Endothelial cell (in vitro differentiated cells): ENCODE measurements at places on chromosomes 13 and 19.

DNA sequence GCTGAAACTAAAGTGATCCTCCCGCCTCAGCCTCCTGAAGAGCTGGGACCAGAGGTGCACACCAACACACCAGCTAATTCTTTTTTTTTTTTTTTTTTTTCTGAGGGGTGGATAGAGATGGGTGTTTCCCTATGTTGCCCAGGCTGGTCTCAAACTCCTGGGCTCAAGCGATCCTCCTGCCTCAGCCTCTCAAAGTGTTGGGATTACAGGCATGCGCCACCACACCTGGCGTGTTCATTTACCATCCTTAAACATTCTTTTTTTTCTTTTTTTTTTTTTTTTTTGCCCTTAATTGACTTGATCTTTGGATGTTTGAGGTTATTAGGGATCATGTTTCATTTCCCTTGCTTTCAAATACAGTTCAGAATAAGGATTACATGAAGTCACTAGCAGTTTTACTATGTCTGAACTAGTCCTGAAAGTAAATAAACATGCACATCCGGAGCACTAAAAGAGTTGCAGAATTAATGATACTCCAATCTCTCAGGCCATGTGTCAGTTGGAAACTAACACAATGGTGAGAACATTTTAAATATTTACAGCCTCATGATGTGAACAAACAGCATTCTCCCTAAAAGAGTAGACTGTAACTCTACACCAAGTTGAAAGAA, 10.2 kb downstream of the UTP14C start:
- no peak overlapping the region for H3K4me3 ChIP-seq
- peaks cover 17% of the 10 kb centered on the region for H3K36me3 ChIP-seq
- DNase-seq: no peak
- no peak overlapping the region for H3K27ac ChIP-seq

GRCh38 chr13:33711436-33711835, 106.5 kb upstream of the RFC3 start:
- H3K36me3 ChIP-seq: no peaks in the 10 kb centered on the region
- no peak for DNase-seq
- peaks cover 3% of the 10 kb centered on the region for H3K4me1 ChIP-seq
- H3K4me3 ChIP-seq: no peak overlapping the region
- H3K27me3 ChIP-seq: peaks cover 1% of the 10 kb centered on the region

- DNase-seq: no peak
- H3K4me1 ChIP-seq: peaks cover 21% of the 10 kb centered on the region
- H3K4me3 ChIP-seq: no peak overlapping the region
Observed at GRCh38 chr13:41008349-41008980, 10.7 kb downstream of the ELF1 start.

GRCh38 chr13:62088165-62088564, 672.5 kb upstream of the PCDH20 start:
- H3K27ac ChIP-seq: no peak overlapping the region
- no peak for DNase-seq
- H3K27me3 ChIP-seq: no peaks in the 10 kb centered on the region
- no peak overlapping the region for H3K4me3 ChIP-seq
- H3K36me3 ChIP-seq: no peaks in the 10 kb centered on the region

- peaks cover 4% of the 10 kb centered on the region for H3K27me3 ChIP-seq
- no peak overlapping the region for H3K27ac ChIP-seq
- H3K4me3 ChIP-seq: no peak overlapping the region
- DNase-seq: no peak
- H3K36me3 ChIP-seq: no peaks in the 10 kb centered on the region
Observed at GRCh38 chr13:43364210-43365038, 341.0 kb downstream of the DNAJC15 start.

- no peak overlapping the region for H3K27ac ChIP-seq
- H3K4me1 ChIP-seq: no peaks in the 10 kb centered on the region
- no peak overlapping the region for H3K4me3 ChIP-seq
- H3K36me3 ChIP-seq: peaks cover 3% of the 10 kb centered on the region
- DNase-seq: no peak
Observed at GRCh38 chr13:112179421-112179820, 112.5 kb downstream of the SOX1 start.

- no peak overlapping the region for H3K4me3 ChIP-seq
- peak; percentile 31 for DNase-seq
- H3K27ac ChIP-seq: peak overlapping the region; percentile 20
- H3K27me3 ChIP-seq: peaks cover 6% of the 10 kb centered on the region
- no peaks in the 10 kb centered on the region for H3K36me3 ChIP-seq
Observed at GRCh38 chr13:77779552-77780272, 82.2 kb downstream of the SLAIN1 start.

DNA sequence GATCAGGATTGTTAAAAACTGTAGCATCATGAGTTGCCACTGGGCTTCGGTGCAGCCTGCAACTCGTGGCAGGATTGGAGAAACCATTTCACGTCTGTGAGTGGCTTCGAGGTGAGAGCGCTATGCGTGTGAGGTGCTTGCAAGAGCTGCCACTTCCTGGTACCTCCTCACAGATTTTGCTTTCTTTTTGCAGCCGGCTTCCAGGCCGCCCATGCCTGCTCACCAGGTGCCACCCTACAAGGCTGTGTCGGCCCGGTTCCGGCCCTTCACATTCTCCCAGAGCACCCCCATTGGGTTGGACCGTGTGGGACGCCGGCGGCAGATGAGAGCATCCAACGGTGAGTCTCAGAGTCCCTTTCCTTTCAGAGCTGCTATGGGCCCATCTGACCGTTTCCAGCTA, 57.9 kb upstream of the C1QTNF9 start:
- H3K4me3 ChIP-seq: no peak overlapping the region
- DNase-seq: no peak
- no peak overlapping the region for H3K27ac ChIP-seq
- peaks cover 3% of the 10 kb centered on the region for H3K4me1 ChIP-seq
- peaks cover 7% of the 10 kb centered on the region for H3K36me3 ChIP-seq

DNA sequence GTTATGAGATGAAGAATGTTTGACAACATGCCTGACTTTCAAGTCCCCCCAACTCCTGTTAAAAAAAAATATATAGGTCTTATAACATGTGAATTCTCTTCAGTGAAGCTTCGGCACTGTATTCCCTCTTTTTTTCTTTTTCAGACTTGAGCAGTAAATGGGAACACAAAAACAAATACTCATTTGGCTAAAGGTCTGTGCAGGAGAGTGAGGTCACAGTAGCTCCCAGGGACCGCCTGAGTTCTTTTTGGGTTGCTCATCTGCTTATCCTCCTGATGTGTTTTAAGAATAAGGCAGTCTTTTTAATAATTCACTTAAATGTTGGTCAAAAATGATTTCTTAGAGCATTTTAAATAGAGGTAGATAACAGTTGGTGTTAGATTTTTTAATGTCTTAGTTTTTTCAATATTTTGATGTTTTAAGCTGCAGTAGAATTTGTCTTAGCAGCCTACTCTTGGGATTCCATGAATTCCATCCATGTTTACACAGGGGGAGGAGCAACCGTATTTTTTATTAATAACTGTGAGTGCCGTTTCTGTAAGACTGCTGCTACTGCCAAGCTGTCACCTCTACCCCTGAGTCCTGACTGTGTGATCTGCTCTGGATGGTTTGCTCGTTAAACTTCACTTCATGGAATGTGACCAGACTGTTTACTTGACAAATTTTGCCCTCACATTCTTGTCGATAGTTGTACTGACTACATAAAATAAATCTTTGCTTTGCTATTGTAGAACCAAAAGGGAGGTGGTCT, 14.9 kb downstream of the HNRNPM start:
- H3K27me3 ChIP-seq: no peaks in the 10 kb centered on the region
- peaks cover 10% of the 10 kb centered on the region for H3K4me1 ChIP-seq
- DNase-seq: no peak

DNA sequence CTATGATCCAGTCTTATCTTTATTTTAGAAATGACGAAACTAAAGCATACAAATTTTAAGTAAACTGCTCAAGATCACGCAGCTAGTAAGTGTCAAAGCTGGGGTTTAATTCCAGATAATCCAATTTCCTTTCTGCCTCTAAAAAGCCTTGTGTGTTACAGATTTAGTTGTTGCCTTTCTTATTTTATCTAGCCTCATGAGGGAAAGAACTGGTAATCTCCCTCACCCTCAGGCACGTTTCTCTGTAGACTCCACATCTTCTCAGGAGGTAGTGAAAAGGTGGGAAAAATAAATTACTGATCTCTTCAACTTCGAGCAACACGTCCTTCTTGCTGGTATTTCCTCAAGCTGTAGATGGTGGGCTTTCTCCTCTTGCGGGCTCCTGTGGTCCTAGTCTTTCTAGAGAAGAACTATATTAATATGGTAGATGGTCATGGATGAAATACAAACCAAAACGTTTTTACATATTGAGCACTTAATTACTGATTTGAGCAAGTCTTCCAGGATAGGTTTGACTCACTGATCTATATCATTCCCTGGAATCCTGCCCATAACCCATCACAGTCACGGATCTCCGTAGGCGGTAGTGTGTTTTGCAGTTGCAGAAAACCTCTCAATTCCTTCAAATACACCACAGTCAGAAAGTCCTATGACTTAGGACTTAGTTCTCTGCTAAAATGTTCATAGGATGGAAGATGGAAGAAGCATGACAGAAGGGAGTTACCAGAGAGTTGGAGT, 519.5 kb downstream of the DCT start:
- no peak overlapping the region for H3K27ac ChIP-seq
- no peaks in the 10 kb centered on the region for H3K36me3 ChIP-seq
- no peak overlapping the region for H3K4me3 ChIP-seq
- H3K27me3 ChIP-seq: no peaks in the 10 kb centered on the region
- H3K4me1 ChIP-seq: peaks cover 11% of the 10 kb centered on the region

GRCh38 chr13:114269281-114269770, 12.1 kb upstream of the UPF3A start:
- no peaks in the 10 kb centered on the region for H3K4me1 ChIP-seq
- H3K27ac ChIP-seq: peak overlapping the region; percentile 61
- no peaks in the 10 kb centered on the region for H3K27me3 ChIP-seq
- peaks cover 43% of the 10 kb centered on the region for H3K36me3 ChIP-seq
- H3K4me3 ChIP-seq: peak overlapping the region; percentile 37

- no peak overlapping the region for H3K4me3 ChIP-seq
- no peak for DNase-seq
- H3K4me1 ChIP-seq: peaks cover 18% of the 10 kb centered on the region
- H3K36me3 ChIP-seq: no peaks in the 10 kb centered on the region
- H3K27me3 ChIP-seq: no peaks in the 10 kb centered on the region
- H3K27ac ChIP-seq: no peak overlapping the region
Observed at GRCh38 chr19:28051047-28051446, 1161.9 kb downstream of the UQCRFS1 start.

DNA sequence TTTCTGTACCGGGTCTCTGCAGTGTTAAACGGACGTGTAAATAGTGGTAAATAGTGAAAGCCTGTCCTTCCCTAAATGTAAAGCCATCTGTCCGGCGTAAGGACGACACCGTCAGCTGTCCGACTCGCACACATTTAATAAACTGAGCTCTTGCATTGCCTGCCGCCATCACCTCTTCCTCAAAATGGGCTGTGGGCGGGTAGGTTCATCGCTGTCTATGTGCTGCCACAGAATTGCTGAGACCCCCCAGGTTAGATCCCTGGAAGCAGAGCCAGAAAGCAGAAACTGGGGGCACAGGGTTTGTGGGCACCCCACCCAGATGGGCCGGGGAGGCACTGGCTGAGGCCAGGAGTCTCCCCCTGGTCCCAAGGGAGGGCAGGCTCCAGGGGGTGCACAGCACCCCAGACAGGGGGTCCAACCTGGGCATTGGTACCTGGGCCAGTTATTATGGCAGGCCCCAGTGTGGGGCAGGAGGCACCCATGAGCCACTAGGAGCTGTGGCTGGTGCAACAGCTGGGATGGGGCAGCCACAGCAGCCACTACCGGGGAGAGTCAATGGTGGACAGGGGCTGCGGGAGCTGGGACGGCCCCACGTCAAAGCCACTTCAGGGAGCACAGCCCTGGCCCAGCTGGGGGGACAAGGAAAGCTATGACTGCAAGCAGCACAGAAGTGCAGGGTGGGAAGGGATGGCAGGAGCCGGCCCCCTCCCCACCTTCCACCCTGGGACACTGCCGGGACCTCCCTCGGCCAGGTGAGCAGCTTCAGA, 5.7 kb downstream of the C19orf25 start:
- peak overlapping the region; percentile 49 for H3K4me3 ChIP-seq
- H3K27me3 ChIP-seq: peaks cover 11% of the 10 kb centered on the region
- peaks cover 9% of the 10 kb centered on the region for H3K36me3 ChIP-seq
- no peak overlapping the region for H3K27ac ChIP-seq
- no peak for DNase-seq

DNA sequence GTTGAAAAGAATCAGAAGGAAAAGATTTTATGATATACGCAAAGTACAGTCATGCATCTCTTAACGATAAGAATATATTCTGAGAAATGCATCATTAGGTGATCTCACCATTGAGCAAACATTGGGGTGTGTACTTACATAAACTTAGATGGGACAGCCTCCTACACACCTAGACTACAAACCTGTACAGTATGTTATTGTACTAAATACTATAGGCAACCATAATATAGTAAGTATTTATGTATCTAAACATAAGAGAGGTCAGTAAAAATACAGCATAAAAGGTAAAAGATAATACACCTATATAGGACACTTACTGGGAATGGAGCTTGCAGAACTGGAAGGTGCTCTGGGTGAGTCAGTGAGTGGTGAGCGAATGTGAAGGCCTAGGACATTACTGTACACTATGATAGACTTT, 254.6 kb downstream of the SPRY2 start:
- H3K27ac ChIP-seq: no peak overlapping the region
- DNase-seq: no peak
- H3K4me1 ChIP-seq: peaks cover 4% of the 10 kb centered on the region
- H3K27me3 ChIP-seq: no peaks in the 10 kb centered on the region

DNA sequence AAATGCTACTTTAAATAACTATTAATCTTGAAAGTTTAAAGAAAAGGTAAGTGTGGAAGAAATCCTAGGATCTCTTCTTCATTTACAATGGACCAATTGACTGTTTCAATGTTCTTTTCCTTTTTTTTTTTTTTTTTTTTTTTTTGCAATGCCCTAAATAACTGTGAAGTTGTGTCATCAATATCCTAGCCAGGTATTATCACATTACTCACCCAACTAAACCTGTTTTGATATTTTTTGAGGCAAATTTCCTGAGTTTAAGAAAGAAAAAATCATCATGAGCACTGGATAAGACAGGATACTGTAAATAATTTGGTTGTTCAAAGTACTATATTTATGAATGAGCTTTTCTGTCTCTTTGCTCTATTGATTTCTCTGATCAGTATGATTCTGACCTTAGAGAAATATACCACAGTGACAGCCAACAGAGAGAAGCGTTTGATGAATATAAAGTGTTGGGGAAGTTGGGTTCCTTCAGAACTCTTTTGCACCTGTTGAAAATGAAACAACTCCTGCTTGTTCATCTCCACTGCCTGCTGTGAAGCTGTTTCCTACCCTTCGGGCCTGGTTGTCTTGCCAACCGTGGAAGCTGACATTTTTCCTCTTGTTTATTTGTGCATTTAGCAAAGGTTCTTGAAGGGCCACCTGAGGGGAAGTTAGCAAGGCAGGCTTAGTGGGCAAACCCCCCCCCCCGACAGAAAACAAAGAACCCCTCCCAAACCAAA, 1220.5 kb upstream of the SLC10A2 start:
- H3K4me3 ChIP-seq: no peak overlapping the region
- no peaks in the 10 kb centered on the region for H3K4me1 ChIP-seq
- DNase-seq: no peak
- no peaks in the 10 kb centered on the region for H3K27me3 ChIP-seq
- H3K27ac ChIP-seq: no peak overlapping the region

DNA sequence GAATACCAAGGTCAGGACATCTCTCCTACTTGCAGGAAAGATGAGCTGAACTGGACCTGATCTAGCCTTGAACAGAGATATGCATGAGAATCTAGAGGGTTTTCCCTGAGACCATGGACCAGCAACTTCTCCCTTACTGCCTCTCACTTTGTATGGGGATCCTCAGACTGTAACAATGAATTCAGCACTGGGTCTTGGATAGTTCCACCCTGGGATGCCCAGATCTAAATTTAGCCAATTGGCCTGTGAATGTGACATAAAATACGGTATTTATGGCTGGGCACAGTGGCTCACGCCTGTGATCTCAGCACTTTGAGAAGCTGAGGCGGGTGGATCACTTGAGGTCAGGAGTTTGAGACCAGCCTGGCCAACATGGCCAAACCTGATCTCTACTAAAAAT, 15.3 kb upstream of the LILRA2 start:
- peaks cover 2% of the 10 kb centered on the region for H3K27me3 ChIP-seq
- H3K36me3 ChIP-seq: no peaks in the 10 kb centered on the region
- H3K4me3 ChIP-seq: no peak overlapping the region
- H3K4me1 ChIP-seq: no peaks in the 10 kb centered on the region
